ENCODE measurements at places on chromosomes 4 and X. TPM values are rescaled to one million over a fixed set of nuclear protein-coding genes. Genes with fewer than 3 reads are reported as not detected.

Gene KCNE5
- total RNA-seq, result 3.1 TPM

Gene SMR3B
- total RNA-seq, result not detected

Gene LINC00632
- 89.0 TPM for total RNA-seq

Gene MCF2
- 0.96 TPM for total RNA-seq

GRCh38 chr4:16056681-16057385 is 27.0 kb downstream of the PROM1 start:
- no peak overlapping the region for H3K27ac ChIP-seq
- no peak overlapping the region for H3K4me3 ChIP-seq
- no peak for DNase-seq
- H3K4me1 ChIP-seq, result peaks cover 2% of the 10 kb centered on the region
- no peaks in the 10 kb centered on the region for H3K27me3 ChIP-seq
- peaks cover 8% of the 10 kb centered on the region for H3K36me3 ChIP-seq

DNA sequence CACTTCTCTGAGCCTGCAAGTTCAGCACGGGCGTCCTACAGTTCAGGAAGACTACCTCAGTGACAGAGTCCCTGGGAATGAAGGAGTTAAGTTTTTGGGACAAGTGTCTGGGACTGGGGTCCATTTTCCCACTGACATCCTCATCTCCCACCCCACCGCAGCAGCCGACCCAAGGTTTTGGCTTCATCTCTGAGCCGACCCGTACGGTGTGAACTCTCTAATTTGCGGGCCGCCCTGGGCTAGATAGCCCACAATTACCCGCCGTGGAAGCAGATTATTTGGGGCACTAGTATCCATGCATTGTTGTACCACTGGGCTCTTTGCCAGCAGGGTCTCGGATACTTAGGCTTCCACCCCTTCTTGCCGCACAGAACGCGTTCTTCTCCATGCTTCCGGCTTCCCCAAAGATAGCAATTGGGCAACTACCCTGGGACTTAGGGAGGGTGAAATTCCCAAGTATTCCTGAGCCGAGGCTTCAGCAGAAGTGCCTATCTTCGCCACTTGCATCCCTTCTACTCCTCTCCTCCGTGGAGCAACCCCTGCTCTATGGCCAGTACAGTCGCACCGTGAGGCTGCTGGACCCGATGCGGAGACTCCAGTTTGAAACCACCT is 2.4 kb downstream of the IL1RAPL2 start:
- peak overlapping the region; percentile 7 for H3K4me3 ChIP-seq
- H3K36me3 ChIP-seq, result no peaks in the 10 kb centered on the region
- no peak for DNase-seq
- H3K27me3 ChIP-seq, result peaks cover 25% of the 10 kb centered on the region

DNA sequence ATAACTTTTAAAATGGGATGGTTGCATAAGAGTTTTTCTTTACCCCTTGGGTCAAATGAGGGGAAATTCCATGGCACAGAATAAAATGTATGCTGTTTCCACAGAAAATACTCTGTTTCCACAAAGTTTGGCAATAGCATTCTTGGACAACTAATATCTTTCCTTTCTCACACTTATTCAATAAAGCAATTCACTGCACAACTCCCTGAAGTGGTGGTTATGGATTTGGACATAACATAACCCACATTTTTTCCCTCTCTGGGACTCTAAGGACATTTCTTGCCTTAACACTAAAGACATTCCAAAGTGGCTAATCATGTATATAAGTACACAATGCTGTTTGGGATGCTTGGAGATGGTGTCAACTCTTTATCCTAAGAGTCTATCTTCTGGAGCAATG is 51.7 kb upstream of the GPM6B start:
- no peak overlapping the region for H3K27ac ChIP-seq
- no peak overlapping the region for H3K4me3 ChIP-seq
- H3K4me1 ChIP-seq, result no peaks in the 10 kb centered on the region

DNA sequence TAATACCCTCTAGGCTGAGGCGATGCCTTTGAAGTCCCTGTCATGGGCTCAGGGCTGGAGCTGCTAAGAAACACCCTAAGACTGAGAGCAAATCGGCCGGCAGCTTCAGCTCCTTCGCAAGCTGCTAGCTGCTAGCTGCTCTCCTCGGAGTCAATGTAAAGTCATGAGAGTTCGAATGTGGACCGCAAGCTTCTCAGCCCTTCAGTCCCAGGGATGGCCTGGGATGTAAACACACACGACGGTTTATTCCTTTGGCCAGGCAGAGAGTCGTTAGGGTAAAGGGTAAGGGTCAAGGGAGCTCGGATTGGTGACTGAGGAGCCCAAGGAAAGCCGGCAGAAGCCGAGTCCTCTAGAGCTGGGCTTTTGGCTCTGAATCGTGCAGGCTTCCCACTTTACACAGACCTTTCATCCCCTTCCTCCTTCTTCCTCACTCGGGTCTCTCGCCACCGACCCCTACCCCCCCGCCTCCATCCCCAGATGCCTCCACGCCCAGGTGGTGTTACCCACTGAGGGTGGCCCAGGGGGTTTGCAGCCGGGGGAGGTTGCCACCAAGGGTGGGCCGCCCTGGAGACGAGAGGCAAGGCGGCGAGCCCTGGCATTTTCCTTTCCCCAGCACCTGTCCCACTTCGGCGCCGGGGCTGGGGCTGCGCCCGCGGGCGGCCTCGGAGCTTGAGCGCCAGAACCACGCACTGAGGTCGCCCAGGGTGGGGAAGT is 3.1 kb upstream of the BCORL1 start:
- no peaks in the 10 kb centered on the region for H3K4me1 ChIP-seq
- no peak overlapping the region for H3K4me3 ChIP-seq
- DNase-seq, result peak; percentile 49
- H3K36me3 ChIP-seq, result no peaks in the 10 kb centered on the region
- peaks cover 30% of the 10 kb centered on the region for H3K27me3 ChIP-seq

GRCh38 chr4:163755013-163755412 is 260.5 kb downstream of the TMA16 start:
- H3K4me3 ChIP-seq, result no peak overlapping the region
- no peaks in the 10 kb centered on the region for H3K27me3 ChIP-seq
- H3K4me1 ChIP-seq, result no peaks in the 10 kb centered on the region
- H3K27ac ChIP-seq, result no peak overlapping the region
- H3K36me3 ChIP-seq, result no peaks in the 10 kb centered on the region

- H3K27me3 ChIP-seq, result no peaks in the 10 kb centered on the region
- H3K4me3 ChIP-seq, result no peak overlapping the region
- no peaks in the 10 kb centered on the region for H3K4me1 ChIP-seq
- H3K36me3 ChIP-seq, result no peaks in the 10 kb centered on the region
- no peak overlapping the region for H3K27ac ChIP-seq
Observed at GRCh38 chrX:119648421-119648775, 42.2 kb upstream of the NKRF start.

DNA sequence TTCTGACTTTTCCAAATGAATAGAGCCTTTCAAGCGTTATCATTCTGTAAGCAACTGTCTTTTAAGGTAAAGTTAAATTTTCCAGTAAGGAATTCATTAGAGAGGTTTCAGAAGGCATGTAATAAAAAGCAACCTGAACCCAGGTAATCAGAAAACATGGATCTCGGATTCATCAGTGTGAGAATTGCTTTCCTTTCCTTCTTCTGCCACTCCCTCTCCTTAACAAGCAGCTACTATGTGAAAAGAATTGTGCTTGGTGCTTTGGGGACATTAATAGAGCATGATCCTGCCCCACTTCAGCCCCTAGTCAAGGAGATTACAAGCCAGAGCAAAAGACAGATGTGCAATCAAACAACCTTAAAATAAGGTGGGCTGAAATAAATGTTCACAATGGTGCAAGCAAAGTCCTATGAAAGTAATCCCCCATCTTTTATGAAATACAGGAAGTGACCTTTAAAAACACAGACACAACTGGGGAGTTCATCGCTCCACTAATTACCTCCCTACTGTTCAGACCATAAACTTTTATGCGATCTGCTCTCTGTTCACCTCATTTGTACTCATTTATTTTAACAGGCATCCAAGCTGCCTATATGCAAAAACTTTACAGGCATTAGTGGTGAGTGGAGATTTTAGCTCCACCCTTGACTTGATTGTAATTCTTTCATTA is 122.9 kb upstream of the RASGEF1B start:
- H3K4me3 ChIP-seq, result no peak overlapping the region
- no peak for DNase-seq
- H3K4me1 ChIP-seq, result no peaks in the 10 kb centered on the region
- no peak overlapping the region for H3K27ac ChIP-seq
- H3K36me3 ChIP-seq, result no peaks in the 10 kb centered on the region

GRCh38 chrX:40080894-40081678 is 16.7 kb downstream of the BCOR start:
- H3K4me1 ChIP-seq, result peaks cover 12% of the 10 kb centered on the region
- DNase-seq, result no peak
- H3K27ac ChIP-seq, result no peak overlapping the region
- H3K36me3 ChIP-seq, result no peaks in the 10 kb centered on the region

DNA sequence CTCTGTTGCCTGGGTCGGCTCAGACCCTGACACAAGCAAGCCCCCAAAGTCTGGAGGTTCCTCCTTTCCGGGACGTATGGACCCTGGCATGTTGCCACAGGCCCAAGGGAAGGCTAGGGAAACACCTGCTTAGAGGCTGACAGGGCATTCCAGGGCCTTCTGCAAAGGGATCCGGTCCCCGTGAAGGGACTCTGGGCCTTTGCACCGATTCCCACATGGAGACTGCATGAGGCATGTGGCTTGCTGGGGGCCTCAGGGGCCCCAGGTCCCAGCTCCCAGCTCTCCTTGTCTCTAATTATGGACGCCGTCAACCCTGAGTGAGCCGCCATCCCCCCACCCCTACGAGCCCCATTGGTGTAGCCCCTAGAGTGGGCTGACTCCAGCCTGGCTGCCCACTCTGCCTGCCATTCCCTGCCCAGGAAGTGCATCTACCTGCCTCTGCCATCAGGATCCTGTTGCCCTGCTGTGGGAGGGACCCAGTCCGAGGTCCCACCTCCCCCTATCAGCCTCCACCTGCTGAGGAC is 4.2 kb upstream of the RGS12 start:
- H3K36me3 ChIP-seq, result no peaks in the 10 kb centered on the region
- no peak overlapping the region for H3K4me3 ChIP-seq
- no peak for DNase-seq
- peaks cover 10% of the 10 kb centered on the region for H3K27me3 ChIP-seq
- no peak overlapping the region for H3K27ac ChIP-seq

GRCh38 chrX:154399527-154400368 is 1.6 kb downstream of the RPL10 start:
- H3K27me3 ChIP-seq, result no peaks in the 10 kb centered on the region
- peak overlapping the region; percentile 79 for H3K27ac ChIP-seq
- DNase-seq, result no peak

GRCh38 chr4:130542953-130543352 is 1447.0 kb downstream of the C4orf33 start:
- no peak overlapping the region for H3K4me3 ChIP-seq
- H3K27ac ChIP-seq, result no peak overlapping the region
- H3K36me3 ChIP-seq, result no peaks in the 10 kb centered on the region

DNA sequence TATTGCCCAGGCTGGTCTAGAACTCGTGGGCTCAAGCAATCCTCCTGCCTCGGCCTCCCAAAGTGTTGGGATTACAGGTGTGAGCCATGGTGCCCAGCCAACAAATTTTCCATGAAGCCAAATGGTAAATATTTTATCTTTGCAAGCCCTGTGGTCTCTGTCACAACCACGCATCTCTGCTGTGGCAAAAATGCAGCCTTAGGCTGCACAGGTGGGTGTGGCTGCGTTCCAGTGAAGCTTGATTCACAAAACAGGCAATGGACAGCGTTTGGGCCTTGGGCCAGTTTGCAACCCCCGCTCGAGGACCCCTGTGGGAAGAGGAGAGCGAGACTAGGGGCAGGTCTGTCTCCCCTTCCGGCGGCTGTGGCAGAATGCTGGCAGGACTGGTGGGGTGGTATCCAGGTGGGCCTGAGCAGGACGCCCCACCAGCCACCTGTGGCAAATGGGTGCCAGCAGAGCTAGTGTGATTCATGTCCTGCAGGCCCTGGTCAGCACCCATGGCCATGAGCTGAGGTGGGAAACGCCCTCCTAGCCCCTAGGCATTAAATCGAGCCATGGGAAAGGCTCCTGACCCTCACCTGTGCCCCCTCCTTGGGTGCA is 19.7 kb downstream of the HTRA3 start:
- no peaks in the 10 kb centered on the region for H3K36me3 ChIP-seq
- H3K4me1 ChIP-seq, result no peaks in the 10 kb centered on the region
- H3K27me3 ChIP-seq, result no peaks in the 10 kb centered on the region

All from H1 (cell line).